ENCODE measurements at places on chromosomes 4 and X.
A peak's percentile ranks its signal among the peaks of the same experiment; 100 is the strongest.

GRCh38 chrX:123968383-123969050 is 7.0 kb downstream of the STAG2 start:
- no peak for DNase-seq

DNA sequence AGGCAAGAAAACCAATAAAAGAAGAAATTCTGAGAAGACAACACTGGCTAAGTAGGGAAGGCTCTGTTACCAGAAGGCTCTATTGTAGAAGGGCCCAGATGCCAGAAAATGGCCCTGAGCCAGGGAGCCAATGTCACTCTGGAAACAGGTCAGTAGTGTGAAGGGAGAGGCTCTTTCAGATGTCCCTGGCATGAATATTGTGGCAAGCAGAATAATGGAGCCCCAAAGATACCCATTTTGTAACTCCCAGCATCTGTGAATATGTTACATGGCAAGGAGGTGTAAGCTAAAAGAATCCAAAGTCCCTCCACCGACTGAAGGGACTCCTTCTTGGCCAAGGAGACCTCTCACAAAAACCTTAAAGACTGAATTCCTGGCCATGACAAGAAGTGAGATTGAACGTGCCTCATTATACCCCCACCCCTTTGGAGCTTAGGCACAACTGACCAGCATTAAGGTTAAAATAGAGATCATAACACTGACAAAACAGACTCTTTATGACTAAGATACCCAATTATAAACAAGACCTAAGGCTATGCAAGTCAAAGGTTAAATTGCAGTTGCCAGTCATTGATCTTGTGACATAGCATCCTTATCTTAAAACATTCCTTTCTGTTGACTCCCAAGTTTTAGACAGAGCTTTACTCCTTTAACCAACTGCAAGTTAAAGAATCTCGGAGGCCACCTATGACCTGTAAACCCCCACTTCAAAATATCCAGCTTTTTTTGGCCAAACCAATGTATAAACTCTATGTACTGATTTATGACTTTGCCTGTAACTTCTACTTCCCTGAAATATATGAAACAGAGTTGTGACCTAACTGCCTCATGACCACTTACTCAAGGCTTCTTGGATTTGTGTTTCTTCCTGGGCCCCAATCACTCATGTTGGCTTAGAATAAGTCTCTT is 42.2 kb upstream of the SMIM10 start:
- peak; percentile 40 for DNase-seq

DNA sequence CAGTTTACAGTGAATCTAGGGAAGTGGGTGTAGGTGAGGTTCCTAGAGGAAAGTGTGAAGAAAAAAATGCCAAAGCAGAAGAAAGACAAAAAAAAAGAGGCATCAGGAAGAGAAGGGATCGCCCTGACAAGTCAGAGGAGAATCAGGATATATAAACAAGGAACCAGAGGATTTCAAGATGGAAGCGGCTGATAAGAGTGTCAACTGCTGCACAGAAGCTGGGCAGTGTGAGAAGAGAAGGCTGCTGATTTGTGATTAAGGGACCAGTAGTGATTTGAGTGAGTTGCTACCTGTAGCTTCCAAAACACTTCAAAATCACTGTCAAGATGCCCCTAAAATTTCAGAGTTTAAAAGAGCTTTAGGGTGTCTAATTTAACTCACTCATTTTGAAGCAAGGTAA is 258.2 kb downstream of the PPP3CA start:
- no peak for DNase-seq

GRCh38 chr4:43776371-43776770 is 672.2 kb downstream of the KCTD8 start:
- DNase-seq: no peak

DNA sequence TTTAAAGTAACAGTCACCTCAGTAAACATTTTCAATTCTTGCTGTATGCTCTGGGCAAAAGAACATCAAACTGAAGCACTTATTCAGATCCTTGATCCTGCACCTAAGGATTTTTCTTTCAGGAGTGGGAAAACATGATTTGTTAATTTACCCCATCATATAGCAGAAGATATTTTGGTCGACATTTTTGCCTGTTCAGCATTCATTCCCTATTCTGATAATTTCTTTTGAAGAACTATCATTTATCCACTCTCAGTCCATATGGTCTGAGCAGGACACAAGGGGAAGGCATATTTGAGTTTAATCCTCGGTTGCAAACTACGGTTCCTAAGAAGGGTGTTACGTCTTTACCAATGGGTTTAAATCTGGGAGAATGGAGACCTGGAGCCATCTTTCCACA is 1.2 kb upstream of the CLOCK start:
- no peak for DNase-seq

- no peak for DNase-seq
Measured at GRCh38 chr4:8032381-8032780, 92.7 kb upstream of the AFAP1 start.

- no peak for DNase-seq
Measured at GRCh38 chr4:75565481-75565880, 9.6 kb downstream of the ODAPH start.

DNA sequence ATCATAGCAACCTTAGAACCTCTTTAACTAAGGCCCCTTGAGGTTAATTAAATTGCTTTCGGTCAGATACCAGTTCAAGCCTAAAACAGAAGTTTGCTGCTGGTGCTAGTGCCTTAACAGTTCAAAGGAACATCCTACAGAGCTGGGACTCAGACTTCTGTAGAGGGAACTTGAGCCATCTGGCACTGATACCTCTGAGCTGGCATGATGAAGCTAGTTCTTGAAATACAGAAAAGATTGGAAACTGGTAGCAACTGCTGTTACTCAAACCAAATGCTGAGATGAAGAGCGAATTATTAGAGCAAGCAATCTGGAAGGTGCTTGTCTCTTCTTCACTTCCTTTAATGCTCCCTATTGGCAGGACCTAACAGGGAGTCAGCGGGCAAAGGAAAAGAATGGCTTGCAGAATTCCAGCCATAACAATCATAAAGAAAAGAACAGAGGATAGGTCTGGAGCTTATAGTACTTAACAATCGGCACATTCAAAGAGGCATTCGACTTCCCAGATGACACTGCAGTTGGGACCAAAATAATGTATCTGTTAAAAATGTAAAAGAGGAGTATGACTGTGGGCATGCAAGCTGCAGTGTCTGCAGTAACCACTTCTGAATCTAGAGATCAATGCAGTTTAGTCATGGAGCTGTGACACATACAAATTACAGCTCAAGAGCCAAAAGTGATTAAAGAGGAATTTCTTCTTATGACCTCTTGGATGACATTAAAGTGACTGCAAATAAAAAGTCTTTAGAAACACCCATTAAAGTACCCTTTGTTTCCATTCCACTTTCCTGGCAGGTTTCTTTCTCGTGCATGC is 298.9 kb downstream of the PDGFC start:
- peak; percentile 74 for DNase-seq

- DNase-seq: no peak
Measured at GRCh38 chrX:43956034-43956433, 17.2 kb downstream of the NDP start.
